NCI-H1092 (cell line): ENCODE measurements at places on chromosomes 2 and 18.

DNA sequence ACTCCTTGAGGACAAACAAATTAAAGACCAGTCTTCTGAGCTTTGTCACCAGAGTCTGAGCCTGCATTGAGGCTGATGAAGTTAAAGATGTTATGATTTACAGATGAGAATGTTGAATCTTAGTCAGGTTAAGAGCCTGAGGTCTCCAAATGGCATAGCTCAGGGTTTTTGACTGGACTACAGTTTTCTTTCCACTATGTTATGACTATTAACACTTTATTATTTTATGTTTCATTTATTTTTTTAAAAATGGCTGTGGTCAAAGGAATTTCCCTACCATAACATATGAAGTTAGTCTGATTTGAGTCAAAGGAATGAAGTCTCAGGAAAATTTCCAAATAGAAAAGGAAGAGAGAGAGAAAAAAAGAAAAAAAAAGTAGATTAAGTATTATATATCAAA is 39.7 kb upstream of the CWC22 start:
- no peak for DNase-seq

DNA sequence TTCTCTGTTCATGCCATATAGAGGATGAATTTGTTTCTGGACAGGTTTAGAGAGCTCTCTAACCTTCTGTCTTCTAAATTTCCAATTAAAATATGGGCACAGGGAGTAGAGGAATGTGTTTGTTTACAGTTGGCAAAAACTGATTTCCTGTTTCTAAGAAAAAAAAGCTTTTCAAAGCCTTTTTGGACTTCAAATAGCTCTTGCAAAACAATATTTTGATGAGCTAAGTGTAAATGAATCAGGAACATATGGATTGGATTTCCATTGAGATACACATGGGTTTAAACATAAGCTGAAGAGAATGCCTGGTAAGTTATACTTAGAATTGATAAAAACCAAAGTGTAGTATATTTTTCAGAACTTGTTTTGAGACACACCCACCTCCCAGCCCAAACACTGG is 677.5 kb downstream of the NYAP2 start:
- DNase-seq: no peak

- DNase-seq: no peak
Measured at GRCh38 chr2:176494949-176495353, 225.7 kb downstream of the MTX2 start.

GRCh38 chr18:11807233-11807632 is 44.0 kb upstream of the CHMP1B start:
- no peak for DNase-seq

DNA sequence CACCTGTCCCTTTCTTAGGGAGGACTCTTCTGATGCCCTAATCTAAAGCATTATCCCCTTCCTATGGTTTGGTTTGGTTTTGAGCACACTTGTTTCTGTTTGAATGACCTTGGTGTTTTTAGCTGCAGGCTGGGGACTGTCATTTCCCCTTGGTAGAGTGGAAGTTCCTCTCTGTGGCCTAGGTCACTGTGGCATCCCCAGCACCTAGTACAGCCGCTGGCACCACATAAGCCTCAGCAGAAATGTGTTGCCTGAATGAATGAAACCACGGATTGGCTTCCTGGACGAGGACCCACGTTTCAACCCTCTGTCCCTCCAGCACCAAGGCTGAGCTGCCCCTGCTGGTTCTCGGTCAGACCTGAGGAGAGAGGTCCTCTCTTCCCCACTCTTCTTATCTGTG is 159.9 kb downstream of the CTIF start:
- no peak for DNase-seq

DNA sequence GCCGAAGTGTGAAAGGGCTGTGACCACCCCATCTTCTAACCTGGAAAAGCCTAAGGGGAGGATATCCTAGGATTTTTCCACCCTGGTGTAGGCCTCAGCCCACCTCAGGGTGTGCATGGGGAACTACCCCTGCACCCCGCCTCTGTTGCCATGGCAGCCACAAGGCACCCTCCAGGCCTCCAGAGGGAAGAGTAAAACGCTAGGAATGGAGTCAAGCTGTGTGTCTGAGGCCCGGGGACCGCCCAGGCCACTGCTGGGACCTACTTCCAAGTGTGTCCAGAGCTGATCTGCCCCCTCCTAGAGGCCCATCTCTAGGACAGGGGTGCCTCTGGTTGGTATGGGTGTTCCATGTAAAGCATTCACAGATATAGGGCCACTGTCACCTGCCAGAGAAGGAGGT is 86.7 kb downstream of the PLB1 start:
- no peak for DNase-seq

DNA sequence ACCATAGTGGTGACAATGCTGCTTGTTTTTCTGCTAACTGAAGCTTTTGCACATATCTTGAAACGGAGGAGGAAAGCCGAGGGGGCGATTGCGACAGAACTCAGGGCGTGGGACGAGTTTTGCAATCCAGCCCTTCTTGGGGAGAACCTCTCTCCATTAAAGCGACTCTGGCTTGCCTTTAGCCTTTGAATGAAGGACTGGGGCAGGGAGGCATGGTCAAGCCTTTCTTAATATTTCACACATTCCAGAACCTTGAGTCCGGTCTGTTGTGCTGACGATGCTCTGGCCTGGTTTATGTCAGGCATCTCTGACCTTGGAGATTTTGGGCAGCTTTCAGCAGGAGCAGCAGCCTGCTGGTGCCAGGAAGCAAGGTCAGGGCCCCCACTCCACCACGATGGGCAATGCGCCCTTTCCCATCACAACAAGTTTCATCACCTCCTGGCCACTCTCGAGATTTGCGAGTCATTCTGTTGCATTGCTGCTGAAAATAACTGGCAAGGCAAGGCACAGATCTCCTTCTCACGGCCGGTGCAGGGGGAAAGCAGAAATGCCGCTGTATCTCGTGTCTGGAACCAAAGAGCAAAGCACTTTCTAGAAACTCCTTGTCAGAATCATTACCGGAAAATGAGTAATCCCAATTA is 10.8 kb downstream of the EMILIN2 start:
- no peak for DNase-seq

GRCh38 chr2:131029812-131030211 is 63.4 kb downstream of the FAM168B start:
- no peak for DNase-seq

- DNase-seq: no peak
Measured at GRCh38 chr18:48771641-48772375, 179.0 kb downstream of the SMAD7 start.

DNA sequence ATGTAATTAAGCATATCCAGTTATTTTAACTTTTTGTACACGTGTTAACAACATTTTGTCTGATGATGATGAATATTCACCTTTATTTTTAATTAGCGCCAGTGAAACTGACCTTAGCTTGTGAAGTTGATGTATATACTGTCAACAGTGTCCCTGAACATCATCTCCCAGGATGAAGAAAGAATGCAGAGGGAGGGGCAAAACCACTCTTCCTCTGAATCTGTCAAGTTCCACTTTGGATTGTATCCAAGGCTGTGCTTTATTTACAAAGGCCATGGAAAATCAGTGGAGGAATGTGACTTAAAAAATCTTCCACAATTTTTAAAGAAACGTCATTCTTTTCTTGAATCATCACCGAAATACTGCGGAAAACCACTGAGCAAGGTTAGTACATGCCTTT is 4.5 kb upstream of the RMDN2 start:
- DNase-seq: no peak

DNA sequence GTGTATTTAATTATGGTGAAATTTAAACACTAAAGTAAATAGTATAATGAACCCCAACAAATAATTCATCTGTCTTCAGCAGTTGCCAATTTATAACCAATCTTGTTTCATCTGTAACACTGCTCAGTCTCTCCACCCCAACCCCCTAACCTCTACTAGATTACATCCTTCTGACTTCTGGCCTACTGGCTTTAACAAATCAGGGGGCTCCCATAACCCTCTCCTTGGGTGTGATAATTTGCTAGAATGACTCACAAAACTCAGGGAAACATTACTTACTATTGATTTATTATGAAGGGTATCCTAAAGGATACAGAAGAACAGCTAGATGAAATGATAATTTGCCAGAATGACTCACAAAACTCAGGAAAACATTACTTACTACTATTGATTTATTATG is 50.7 kb downstream of the PIK3C3 start:
- no peak for DNase-seq

- DNase-seq: no peak
Measured at GRCh38 chr2:119023534-119023933, 81.5 kb downstream of the MARCO start.

DNA sequence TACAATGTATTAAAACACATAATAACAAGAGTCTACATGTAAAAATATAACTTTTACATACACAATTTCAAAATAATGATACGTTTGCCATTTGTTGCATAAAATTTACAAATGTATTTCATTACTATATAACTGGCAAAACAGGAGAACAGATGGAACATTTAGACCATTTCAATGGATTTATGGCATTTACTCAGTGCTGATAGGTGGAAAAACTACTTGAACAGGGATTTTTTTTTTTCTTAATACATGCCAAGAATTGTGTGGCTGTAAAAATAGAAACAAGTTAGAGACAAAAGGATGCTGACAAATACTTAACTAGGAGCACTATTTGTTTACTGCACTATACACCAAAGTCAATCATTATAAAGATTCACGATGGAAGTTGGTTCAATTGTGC is 266.8 kb upstream of the CCDC68 start:
- DNase-seq: no peak

GRCh38 chr2:15605721-15606120 is 14.1 kb downstream of the DDX1 start:
- no peak for DNase-seq

DNA sequence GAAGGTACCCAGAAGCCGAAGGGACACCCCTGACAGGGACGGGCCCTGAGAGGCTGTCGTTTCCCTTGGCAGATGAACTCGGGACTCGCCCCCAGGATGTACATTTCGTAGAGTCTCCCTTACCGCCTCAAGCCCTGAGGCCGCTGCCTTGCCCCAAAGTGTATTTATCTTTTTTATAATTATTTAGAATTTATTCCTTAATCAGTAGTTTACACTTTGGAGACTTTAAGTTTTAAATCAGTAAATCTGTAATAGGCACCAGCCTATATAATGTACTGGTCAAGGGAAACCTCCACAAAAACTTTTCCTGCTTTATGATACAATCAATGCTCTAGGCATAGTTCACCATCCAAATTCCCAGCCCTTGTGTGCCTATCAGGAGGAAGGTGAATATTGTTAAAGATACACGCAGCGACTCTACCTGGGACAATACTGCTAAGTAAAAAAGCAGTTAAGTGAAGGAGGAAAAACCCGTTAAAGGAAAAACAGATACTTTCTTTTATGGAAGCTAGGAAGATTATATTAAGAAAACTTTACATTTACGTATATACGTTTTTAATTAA is 848 bp downstream of the VRK2 start:
- DNase-seq: no peak

- DNase-seq: no peak
Measured at GRCh38 chr2:238022594-238023157, 38.1 kb upstream of the SCLY start.

GRCh38 chr2:148161909-148162435 is 141.1 kb downstream of the MBD5 start:
- DNase-seq: no peak

DNA sequence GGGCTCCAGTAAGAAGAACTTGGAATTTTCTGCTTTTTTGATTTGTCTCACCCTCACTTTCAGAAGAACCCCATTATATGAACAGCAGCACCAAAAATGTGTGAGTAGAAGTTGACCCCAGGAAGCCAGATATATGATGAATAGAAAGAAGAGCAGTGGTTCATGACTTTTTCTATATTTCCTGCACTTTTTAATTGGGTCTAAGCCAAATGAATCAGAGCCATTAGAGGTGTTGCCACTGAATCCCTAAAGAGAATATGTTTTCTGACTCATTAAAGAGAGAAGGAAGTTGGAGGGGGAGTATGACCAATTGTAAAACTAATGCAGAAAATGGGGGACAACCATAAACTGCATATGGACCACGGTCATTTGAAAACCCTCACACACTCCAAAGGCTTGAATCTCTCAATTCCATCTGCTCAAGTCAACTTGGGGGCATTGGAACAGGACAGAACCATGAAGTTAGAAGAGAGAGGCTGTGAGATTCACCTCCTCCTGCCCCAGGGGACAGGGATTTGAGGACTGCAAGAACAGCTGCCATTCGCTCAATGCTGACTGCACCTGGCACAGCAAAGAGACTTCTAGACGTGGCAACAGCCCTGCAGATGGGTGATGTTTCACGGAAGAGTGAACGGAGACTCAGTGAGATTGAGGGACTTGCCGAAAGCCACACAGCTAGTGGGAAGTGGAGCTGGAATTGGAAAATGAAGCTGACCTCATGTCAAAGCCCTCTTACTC is 3.0 kb downstream of the DAPL1 start:
- DNase-seq: no peak

- no peak for DNase-seq
Measured at GRCh38 chr2:128520791-128521190, 202.1 kb upstream of the HS6ST1 start.

- DNase-seq: no peak
Measured at GRCh38 chr2:221752781-221753180, 180.7 kb upstream of the EPHA4 start.

- no peak for DNase-seq
Measured at GRCh38 chr2:166410828-166411472, 35.2 kb upstream of the SCN9A start.

- DNase-seq: no peak
Measured at GRCh38 chr2:96843538-96844268, at the start of gene ANKRD23. TSS of gene ANKRD23 (minus strand) at chr2:96844021. CDS start at chr2:96843992, 29 bp downstream.

DNA sequence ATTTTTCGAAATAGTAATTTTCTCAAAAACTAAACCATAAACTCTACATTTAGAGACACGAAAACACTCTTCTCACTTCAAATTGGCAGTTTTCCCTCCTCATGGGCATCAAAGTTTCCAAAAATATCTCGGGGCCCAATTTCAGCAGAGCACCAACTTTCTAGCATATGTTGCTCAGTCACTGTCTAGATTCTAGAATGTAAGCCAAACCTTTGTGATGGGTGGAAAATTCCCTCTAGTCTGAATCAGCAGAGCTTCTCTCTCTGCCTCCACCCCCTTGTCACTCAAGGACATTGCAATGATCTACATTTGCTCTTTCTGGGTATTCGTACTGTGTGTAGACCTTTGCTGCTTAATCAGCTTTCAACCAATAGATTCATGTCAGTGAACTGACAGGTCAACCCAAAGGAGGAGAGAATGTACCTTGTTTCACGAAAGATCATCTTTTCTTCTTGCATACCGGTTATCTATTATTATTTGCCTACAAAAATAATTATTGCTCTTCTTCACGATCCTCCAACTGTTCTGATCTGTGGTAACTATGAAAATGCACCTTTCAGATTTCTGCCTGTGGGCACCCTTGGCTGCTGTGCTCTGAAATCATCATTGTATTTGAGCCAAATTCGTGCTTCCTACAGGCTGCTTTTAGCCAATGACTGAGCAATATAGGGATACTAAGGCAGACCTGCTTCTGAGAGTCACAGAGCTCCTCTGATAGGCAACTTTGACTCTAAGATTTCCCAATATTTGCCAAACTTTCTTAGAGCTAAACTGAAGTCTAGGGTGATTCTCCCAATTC is 38.7 kb upstream of the GLS start:
- DNase-seq: no peak
